ENCODE measurements at places on chromosomes 6 and 20.

- DNase-seq = peak; percentile 73
Measured at GRCh38 chr6:52389626-52390360, 27.8 kb downstream of the PAQR8 start.

- DNase-seq = no peak
Measured at GRCh38 chr6:85465762-85466161, 15.9 kb downstream of the NT5E start.

DNA sequence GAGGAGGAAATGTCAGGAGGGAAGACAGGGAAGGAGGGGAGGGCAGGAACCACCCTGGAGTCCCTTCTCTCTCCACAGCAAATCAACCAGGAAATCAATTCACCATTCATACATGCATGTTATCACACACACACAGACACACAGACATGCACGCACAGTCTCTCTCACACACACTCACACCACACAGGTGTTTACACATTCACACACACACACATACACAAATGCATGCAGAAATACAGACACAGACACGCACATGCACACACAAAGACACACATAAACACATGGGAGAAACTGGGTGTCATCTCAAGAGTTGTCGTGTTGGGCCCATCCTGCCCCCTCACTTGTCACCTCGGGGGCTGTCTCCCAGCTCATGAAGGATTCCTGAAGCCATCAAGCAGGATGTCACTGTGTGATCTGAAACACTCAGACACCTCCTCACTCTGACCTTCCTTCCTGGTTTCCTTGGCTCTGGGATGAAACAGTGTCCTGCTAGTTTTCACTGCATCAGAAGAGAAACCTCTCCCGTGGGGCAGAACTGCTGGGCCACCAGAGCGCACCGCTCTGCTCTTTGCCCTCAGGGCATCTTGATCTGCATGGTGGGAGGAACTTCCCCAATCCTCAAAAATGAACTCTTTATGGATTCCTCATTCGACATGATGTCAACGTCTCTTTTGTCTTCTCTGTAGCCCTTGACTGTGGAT is 9.2 kb downstream of the RAET1G start:
- no peak for DNase-seq

DNA sequence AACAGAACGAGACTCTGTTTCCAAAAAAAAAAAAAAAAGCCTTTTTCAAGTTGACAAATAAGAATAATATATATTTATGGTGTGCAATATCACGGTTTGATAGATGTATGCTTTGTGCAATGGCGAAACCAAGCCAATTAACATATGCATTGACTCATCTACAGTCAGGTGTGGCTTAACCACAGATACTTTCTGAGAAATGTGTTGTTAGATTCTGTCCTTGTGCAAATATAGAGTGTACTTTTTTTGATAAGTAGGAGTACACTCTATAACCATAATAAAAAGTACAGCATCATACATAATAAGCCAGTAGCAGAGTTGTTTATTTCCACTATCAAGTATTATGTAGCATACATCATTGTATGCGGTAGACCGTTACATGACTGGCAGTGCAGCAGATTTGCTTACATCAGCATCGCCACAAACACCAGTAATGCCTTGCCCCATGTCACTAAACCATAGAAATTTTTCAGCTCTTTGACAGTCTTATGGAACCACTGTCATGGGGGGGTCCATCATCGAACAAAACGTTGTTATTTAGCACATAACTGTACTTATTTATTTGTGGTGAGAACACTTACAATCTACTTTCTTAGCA is 59.2 kb downstream of the TMEM170B start:
- DNase-seq = no peak

DNA sequence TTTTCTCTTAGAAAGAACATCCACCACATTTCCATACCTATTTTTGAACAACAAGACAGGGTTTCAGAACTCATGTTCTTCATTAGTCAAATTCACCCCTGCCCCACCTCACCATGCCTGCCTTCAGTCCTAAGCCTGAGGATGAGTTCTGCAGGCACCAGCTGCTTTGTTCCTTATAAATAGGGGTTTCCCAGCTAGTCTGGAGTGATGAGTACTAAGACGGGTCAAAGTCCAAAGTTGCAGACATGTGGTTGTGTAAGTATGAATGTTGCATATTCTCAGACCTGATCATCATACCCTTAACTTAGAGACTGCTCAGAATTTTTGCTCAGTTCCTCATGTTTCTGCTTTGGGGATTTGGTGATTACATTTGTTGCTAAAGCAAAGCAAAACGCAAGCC is 257.7 kb upstream of the CDYL start:
- no peak for DNase-seq

DNA sequence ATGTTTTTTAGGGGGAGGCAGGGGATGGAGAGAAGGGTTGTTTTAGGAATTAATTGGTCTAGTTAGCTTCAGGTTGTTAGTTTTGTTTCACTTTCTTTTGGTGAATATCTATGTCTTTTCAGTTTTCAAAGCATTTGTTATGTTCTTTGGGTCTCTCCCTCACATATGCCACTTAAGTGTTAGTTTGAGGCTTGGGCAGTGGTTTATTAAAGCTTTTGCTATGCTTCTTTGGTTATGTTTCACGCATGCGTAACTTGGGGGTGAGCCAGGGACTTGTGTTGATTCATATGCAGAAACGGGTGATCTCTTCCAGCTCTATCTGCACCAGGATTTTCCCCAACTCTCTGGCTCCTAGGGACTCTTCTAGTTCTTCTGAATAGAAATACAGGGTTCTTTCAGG is 11.4 kb upstream of the MMS22L start:
- DNase-seq = no peak

- DNase-seq = no peak
Measured at GRCh38 chr6:129217701-129218100, 334.8 kb downstream of the LAMA2 start.
